ENCODE measurements at places on chromosomes 5 and 9. TPM values are rescaled to one million over a fixed set of nuclear protein-coding genes. Genes with fewer than 3 reads are reported as not detected.

DNA sequence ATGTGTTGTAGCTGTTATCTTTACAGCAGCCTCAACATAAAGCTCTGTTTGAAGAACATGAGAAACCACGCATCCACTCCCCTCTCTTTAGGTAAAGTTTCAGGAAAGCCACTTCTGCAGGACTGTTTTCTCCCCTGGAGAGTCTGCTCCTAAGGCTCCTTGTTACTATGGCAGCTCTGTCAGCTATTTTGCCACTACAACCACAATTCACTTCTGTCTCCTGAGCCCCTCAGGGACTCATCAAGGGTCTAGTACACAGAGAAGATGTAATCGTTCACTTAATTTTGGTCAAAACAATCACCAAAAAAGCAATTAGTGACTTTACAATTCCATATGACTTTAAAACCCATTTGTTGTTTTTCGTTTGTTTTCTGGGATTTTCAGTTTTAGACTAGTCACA is 157.7 kb downstream of the FBN2 start:
- no peak for DNase-seq

DNA sequence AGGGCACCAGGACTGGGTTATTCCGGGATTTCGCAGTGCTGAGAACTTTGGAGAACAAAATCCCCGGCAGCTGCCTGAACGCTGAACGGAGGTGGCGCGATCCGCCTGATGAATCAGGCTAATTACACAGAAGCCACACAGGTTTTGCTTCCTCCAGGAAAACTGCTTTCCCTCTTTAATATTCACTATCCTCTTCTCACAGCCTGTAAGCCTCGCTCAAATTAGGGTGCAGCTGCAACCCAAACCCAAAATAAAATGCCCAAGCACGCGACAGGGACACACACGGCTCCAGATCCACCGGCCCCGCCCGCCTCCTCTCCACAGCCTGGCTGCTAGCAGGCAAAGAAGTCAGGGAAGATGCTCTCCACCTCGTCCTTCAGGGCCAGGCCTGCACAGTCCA is 6.0 kb downstream of the SOHLH1 start:
- no peak for DNase-seq

DNA sequence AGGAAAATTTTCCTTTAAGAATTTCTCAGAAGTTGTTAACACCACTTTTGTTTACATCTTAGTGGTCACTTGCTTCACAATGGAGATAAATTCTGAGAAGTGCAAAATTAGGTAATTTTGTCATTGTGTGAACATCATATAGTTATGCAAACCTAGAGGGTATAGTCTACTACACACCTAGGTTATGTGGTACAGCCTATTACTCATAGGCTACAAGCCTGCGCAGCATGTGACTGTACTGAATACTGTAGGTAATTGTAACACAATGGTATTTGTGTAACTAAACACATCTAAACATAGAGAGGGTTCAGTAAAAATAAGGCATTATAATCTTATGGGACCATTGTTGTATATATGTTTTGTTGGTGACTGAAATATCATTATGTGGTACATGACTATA is 388.7 kb upstream of the POU5F2 start:
- no peak for DNase-seq

DNA sequence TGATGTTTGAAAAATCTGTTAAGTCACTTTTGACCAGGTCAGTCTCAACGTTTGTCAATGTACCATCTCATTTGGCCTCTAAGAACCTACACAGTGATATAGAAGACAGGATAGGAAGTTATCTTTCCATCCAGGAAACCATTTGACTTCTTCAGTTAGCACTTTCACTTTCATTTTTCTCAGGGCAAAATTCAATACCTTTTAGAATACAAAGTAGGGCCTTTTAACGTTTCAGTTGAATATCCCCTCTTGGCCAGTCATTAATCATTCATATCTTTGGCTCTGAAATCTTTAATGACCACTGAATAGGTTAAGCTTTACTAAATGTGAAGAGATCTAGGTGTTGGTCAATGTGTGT is 101.1 kb upstream of the GNAQ start:
- DNase-seq: no peak

DNA sequence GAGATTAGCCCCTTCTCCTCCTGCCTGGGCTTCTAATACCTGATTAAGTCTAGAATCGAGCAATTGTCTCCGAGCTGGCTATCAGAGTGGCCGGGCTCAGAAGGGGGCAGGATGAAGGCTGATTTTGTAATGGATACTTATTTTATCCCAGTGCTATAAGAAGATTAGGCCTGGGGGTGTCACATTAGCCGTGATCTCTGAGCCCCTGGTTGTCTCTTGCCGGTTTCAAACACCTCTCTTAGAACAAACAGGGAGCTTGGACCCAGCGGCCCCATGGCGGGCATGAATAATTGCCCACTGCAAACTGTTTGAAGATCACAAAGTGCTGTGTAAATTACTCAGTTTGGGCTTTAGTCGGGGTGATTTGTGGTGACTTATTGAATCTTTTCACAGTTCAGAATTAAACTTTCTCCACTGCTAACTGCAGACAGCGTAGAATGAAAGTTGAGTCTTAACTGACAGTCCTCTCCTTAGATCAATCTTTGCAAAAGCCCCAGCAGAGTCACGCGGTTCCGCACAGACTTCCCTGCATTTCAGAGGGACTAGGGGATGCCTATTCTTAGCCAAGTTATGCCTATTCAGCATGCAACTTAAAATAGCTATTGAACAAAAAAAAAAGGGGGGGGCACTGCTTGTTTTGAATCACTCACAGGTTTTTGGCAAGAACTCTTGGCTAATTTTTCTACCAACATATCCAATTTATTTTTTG is 200.6 kb upstream of the IRX1 start:
- no peak for DNase-seq

DOCK2 gene
- total RNA-seq: 203 TPM

GRCh38 chr9:75539523-75539922 is 350.9 kb upstream of the PCSK5 start:
- DNase-seq: no peak

DNA sequence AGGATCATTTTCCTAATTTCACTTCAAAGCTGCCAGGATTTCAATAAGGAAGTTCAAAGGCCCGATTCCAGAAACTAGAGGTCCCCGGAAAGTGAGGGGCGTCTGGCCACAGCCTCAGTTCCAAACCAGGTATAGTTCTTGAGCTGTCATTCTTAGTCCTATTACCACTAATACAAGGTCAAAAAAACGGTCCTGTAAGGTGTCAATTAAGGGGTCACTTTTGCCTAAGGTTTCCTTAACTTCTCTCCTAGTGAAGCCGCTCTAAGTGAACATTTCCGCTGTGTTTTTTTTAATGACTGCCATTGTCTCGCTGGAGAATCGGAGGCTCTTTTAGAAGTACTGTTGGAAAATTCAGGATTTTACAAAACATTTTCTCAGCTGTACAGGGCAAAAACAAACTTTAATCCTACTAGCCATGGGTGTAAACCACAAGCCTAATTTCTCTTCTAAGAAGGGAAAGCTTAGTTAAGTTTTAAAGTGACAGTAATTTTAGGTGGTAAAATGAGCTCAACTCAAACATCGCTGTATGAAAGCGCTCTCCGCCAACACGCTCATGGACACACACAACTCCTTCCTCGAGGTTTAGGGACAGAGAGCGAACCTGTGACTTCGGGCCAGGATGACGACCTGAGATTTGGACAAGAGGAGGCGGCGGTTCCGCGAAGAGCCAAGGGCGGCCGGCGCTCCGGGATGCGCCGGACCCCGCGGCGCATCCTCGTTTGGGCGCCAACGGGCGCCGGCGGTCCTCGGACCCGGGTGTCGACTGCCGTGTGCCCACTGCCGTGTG is 76.7 kb upstream of the IFNE start:
- peak; percentile 19 for DNase-seq

ENC1 gene
- 0.74 TPM for total RNA-seq

DNA sequence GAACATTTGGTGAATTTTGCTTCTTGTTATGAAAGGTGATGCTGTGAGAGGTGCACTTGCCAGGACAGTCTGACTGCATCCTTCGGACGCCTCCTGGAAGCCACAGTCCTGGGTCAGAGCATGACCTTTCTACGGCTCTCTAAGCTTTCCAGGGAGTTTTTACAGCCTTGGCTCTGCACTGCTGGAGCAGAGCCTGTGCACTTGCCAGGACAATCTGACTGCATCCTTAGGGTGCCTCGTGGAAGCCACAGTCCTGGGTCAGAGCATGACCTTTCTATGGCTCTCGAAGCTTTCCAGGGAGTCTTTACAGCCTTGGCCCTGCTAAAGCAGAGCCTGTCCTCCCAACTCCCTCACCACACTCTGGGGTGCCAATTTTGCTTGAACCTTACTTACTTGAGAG is 49.6 kb downstream of the CCDC180 start:
- DNase-seq: no peak

DNA sequence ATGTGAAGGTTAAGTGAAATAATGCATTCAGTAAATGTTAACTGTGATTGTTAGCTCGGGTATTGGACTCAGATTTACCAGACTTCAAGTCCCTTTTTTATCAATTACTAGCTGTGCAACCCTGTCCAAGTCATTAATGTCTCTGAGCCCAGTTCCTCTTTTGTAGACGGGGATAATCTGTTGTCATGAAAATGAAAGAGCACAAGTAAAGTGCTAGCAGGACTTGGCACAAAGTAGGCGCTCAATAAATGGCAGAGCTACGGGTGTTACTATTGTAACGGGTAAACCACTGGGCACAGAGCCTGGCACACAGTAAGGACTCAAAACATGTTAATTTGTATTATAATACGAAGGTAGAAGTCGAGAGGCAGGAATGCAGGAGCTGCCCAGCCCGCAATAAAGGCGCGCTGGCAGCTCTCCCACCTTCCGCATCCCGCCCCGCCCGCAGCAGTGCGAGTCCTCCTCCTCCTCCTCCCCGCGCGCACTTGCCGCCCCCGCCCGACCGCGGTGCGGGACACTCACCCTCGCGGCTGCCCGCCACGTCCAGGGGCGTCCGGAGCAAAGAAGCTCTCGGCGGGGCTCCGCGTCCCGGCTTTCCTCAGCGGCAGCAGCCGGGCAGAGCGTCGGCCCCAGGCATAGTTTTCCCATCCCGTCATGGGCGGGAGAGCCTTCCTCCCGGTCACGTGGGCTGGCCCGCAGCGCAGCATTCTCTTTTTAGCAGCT is at the start of gene C1QTNF2:
Gene C1QTNF2 (minus strand): TSS at position 637 of the 723 bp plus-strand sequence. CDS start 15,615 bp downstream, outside the sequence.
- DNase-seq: peak; percentile 23

C8G gene
- not detected for total RNA-seq

- DNase-seq: no peak
Measured at GRCh38 chr9:8980496-8981013, 1181.0 kb upstream of the DMAC1 start.

GRCh38 chr9:98970532-98971041 is 26.9 kb downstream of the COL15A1 start:
- DNase-seq: no peak

- DNase-seq: no peak
Measured at GRCh38 chr9:126534431-126535186, 79.1 kb upstream of the LMX1B start.

GRCh38 chr5:154575546-154576428 is 97.8 kb upstream of the HAND1 start:
- peak; percentile 20 for DNase-seq

DNA sequence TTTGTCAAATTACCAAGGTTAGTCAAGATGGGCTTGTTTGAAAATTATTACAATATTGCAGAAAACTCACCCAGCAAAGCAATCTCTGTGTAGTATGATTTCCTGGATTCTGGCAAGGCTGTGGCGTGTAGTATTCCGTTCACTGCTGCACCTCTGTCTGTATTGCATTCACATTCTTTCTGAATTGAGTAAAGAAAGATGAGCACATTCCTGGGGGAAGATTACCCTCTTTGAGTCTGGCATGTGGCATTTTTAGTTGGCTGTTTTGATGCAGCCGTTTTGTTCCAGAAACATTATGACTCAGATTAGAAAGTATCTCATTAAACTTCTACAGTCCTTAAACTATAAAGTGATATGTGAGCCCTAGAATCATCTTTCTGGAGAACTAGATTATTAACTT is 197.7 kb downstream of the TENT4A start:
- DNase-seq: no peak

SPATA31E1 gene
- total RNA-seq: not detected

- DNase-seq: no peak
Measured at GRCh38 chr9:115551396-115551795, 433.4 kb upstream of the TNC start.

GRCh38 chr5:20157089-20157488 is 169.1 kb upstream of the CDH18 start:
- DNase-seq: no peak

TMEM171 gene
- total RNA-seq: not detected

GRCh38 chr5:66814146-66814991 is 218.2 kb downstream of the MAST4 start:
- peak; percentile 79 for DNase-seq

GDF9 gene
- 1.2 TPM for total RNA-seq

DNA sequence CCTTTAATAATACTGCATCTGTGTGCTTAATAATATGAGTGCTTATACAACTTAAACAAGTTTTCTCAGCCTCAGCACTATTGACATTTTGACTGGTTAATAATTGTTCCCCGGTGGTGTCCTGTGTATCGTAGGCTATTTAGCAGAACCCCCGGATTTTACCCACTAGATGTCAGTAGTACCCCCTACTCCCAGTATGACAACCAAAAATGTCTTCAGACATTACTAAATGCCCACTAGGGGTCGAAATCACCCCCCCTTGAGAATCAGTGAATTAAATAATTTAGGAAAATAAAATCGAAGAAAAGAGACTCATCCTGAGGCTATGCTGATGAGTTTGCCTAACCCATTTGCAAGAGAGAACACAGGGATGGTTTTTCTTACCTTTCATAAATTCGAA is 166.3 kb downstream of the ATP10B start:
- DNase-seq: no peak

- DNase-seq: no peak
Measured at GRCh38 chr5:85293145-85293785, 908.6 kb upstream of the EDIL3 start.

DNA sequence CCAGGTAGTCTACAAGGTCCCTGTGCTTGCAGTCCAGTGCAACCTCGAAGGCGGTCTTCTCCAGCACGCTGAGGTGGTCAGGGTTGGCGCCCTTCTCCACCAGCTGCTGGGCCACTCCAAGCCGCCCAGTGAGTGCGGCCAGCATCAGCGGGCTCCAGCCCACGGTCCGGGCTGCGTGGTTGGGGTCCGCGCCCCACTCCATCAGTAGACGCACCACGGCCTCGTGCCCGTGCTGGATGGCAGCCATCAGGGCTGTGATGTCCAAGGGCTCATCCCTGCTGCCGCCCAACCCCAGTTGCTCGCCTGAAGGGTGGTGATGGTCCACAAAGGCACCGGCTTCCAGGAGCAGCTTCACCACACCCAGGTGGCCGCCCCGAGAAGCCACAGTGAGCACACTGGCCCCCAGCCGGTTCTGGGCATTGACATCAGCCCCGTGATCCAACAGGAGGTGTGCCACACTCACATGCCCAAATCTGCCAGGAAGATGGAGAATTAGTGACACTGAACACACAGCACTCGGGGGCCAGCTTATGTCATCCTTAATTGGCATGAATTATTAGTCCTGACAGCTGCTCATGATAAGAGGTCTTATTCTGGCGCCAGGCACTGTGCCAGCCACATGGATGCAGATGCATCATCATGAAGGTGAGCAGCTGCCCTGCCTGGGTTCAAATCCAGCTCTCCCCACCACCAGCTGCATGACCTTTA is 6.1 kb downstream of the ANKS6 start:
- no peak for DNase-seq

DNA sequence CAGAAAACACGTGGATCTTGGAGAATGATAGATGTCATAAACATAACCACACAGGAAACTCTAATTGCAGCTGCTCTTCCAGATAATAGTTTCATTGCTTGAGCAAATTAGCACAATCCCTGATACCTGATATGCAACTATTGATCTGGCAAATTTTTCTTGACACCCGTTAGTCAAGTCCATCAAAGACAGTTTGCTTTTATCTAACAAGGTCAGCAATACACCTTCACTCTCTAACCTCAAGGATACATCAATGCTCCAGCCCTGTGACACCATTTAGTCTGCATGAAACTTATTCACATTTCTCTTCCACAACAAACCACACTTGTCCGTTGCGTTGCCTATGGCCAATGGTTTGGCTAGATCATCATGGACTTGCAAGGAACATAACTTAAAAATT is 16.6 kb downstream of the UGT3A1 start:
- DNase-seq: no peak
